ENCODE measurements at places on chromosomes 3 and 15.

DNA sequence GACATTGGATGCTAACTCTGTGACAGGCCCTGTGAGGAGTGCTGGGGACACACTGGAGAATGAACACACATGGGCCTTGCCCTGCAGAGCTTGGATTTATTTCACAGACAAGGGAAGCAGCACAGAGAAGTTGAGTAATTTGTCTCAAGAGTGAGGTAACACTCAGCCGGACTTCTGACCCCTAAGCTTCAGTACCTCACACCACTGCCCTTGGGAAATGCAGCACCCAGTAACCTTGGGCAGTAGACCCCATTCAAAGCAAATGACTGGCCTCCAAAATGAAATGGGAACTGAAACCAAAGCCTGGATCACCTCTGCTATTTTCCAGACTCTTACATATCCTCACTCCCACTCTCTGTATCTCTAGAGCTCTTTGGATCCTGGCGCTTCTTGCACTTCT is 37.3 kb downstream of the RFT1 start:
- no peak for DNase-seq

DNA sequence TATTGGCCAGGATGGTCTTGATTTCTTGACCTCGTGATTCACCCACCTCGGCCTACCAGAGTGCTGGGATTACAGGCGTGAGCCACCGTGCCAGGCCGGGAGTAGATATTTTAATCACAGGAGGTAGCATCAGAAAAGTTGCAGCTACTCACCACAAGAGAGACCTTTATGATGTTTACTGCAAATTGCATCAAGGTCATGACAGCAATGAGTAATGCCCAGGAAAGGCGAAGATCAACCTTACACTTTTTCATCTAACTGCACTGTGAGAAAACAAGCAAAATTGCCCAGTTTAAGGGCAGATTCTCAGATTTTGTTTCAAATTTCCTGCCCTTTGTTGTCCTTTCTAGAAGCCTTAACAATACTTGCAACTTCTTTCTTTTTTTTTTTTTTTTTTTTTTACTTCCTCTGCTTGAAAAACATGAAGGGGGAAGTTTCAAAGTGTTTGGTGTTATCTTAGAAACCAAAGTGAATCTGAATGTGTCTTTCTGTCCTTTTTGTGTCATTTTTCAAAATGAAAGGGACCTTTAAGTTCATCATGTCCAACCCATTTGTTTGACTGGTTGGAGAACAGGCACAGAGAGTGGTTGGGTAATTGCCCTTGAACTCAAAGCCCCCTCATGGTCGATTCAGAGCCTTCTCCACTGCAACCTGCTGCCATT is 25.0 kb downstream of the TGFBR2 start:
- DNase-seq = no peak

GRCh38 chr3:133997871-133998635 is 31.7 kb downstream of the SLCO2A1 start:
- no peak for DNase-seq

- no peak for DNase-seq
Observed at GRCh38 chr3:187947927-187948682, 202.8 kb upstream of the BCL6 start.

DNA sequence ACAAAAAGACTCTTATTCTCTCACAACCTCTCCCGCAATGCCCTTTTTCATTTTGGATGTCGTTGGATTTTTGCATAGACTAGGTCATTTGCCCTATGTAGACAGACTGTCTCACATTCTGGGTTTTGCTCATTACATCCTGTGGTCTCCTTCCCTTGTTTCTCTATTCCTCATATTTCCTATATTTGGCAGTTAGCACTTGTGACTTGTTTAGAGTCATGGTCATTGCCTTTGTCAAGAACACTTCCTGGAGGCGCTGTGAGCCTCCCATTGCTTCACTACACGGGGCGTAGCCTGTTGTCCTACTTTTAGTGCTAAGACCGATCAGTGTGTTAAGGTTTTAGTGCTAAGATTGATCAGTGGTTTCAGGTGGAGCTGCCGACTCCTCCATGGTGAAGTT is 16.1 kb upstream of the TATDN2 start:
- no peak for DNase-seq

GRCh38 chr3:170555329-170555728 is 30.5 kb downstream of the SLC7A14 start:
- no peak for DNase-seq

- no peak for DNase-seq
Observed at GRCh38 chr3:116394365-116394764, 50.9 kb downstream of the LSAMP start.

GRCh38 chr15:31975830-31976229 is 54.5 kb upstream of the CHRNA7 start:
- no peak for DNase-seq

GRCh38 chr15:65424683-65425082 is 1.9 kb upstream of the IGDCC4 start:
- DNase-seq = no peak

DNA sequence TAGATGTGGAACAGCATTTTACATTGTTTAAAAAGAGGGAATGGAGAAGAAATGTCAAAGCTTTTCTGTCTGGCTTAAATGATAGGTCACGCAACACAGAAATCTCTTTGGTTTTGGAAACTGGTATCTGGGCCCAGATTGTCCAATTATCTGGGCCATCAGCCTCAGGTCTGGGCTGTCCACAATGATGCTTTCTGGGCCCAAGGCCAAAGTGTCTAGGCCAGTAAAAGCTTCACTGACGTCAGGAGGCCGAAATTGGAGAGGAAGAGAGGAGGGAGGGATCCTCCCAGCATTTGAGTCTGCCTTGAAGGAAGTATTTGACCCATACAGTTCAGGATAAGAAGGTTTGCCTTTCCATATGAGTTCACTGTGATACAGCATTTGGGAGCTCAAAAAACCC is 60.7 kb upstream of the ALDH1A3 start:
- no peak for DNase-seq

Measured in 8988T (cell line).